ENCODE measurements at places on chromosomes 4 and X.

DNA sequence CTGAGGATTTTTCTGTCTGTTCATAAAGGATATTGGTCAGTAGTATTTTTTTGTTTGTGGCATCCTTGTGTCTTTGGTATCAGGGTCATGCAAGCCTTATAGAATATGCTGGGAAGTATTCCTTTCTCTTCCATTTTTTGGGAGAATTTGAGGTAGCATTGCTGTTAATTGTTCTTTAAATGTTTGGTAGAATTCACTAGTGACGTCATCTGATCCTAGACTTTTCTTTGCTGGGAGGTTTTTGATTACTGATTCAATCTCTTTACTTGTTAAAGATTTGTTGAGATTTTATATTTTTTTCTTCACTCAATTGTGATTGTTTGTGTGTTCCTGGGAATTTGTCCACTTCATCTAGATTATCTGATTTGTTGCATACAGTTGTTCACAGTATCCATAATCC is 234.4 kb upstream of the ATP6AP2 start:
- no peak for DNase-seq

DNA sequence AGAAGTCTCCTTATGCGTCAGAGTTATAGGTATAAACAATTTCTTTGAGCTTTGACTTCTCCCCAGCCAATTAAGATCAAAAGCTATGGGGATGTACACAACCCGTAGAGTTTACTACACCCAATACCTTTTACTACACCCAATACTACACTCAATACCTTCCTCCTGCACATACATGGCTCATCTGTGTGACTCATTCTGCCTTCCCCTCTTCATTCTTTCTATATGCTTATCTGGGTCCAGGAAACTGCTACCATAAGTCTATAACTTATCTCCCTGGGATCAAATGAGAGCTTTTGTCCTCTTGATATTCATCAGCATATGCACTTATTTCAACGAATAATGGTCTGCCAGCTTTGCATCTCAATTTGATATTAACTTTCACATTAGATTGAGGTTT is 28.2 kb downstream of the ANKRD50 start:
- DNase-seq: no peak

DNA sequence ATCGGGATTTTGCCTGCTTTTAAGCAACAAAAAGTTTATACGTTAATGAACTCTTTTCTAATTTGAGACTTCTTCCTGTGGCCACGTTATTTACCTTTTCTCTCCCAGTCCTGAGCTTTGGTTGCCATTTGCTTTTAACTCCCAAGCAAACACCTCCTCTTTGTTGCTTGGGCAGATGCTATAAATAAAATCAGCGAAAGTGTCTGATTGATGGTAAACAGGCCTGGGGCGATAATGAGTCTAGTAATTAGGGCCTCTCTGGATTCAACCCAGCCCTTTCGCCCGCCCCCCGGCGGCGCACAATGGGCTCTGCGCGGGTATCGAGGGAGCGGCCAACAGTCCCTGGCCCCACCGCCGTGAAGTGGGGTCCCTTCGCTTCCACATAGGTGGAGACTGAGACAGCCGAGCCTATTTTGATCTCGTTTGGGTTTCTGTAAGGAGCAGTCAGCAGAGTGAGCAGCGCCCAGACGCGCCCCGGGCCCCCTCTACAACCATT is 790 bp downstream of the CLGN start:
- peak; percentile 73 for DNase-seq

DNA sequence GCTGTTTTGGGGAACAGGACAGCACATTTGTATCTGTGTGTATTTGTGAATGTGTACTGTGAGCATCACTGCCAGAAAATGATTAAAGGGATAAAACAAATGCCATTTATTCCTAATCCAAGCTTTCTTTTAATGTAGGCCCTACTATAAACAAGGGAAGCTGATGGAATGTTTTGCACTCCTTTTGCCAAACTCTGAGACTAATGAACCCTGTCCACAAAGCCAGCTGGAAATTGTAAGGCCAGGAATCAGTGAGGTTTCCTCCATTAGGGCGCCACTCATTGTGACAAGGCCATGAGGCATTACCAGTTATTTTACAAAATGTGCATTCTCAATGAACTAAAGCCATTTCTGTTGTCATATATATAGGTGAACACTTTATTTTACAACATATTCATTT is 163.0 kb upstream of the NAP1L5 start:
- DNase-seq: no peak

- no peak for DNase-seq
Observed at GRCh38 chr4:8540586-8540985, 39.6 kb upstream of the GPR78 start.

GRCh38 chr4:158782551-158783360 is 13.9 kb downstream of the FNIP2 start:
- DNase-seq: no peak

GRCh38 chr4:99642725-99643489 is 14.7 kb downstream of the C4orf54 start:
- DNase-seq: no peak

DNA sequence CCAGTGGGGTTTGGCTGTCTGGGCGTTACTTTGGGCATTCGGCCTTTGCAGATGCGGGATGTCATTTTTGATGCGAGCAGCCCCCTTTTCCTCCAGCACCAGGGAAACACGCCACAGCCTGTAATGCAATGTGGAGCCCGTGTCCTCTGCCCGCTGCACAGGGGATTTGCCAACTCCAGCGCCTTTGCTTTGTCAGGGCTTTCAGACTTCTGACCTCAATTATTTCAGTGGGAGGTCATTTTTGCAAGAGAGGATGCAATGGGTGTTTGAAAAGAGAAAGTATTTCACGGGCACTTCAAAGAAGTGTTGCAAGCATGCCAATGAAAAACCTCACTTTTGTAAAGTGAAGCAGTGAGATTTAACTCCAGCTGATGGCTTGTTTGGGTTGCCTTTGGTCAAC is 11.5 kb downstream of the CLCN4 start:
- no peak for DNase-seq

GRCh38 chr4:186823989-186824388 is 100.3 kb upstream of the FAT1 start:
- no peak for DNase-seq

DNA sequence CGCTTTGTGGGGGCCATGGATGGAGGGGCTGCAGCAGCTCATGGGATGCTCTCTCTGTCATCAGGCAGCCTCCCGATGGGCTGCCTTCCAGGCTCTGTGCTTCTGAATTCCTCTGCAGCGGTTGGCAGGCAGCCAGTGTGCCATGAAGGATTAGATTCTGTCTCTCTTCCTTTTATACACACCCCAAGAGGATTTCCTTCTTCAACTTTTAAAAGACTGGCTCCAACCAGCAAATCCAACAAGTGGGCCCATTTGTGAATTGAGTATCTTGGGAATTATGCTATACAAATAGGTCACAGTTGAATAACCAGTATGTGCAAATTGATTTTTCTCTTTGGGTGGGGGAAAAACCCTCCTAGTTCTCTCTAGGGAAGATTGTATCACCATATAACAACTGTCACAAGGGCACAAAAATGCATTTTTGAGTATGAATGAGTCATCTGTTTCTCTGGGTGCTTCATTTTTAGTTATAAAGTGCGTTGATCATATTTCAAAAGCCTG is 96.8 kb upstream of the FAT1 start:
- DNase-seq: no peak

GRCh38 chr4:45663003-45663402 is 460.9 kb downstream of the GABRG1 start:
- no peak for DNase-seq

DNA sequence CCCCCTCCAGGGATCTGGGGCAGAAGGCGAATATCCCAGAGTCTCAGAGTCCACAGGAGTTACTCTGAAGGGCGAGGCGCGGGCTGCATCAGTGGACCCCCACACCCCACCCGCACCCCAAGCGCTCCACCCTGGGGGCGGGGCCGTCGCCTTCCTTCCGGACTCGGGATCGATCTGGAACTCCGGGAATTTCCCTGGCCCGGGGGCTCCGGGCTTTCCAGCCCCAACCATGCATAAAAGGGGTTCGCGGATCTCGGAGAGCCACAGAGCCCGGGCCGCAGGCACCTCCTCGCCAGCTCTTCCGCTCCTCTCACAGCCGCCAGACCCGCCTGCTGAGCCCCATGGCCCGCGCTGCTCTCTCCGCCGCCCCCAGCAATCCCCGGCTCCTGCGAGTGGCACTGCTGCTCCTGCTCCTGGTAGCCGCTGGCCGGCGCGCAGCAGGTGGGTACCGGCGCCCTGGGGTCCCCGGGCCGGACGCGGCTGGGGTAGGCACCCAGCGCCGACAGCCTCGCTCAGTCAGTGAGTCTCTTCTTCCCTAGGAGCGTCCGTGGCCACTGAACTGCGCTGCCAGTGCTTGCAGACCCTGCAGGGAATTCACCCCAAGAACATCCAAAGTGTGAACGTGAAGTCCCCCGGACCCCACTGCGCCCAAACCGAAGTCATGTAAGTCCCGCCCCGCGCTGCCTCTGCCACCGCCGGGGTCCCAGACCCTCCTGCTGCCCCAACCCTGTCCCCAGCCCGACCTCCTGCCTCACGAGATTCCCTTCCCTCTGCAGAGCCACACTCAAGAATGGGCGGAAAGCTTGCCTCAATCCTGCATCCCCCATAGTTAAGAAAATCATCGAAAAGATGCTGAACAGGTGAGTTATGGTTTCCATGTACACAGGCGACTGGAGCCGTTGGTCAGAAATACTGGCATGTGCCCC is at the start of gene CXCL1:
Gene CXCL1, plus strand, starts transcription at position 264 of the 926 bp plus-strand sequence. Its CDS starts 78 bp downstream, at position 342.
- DNase-seq: no peak

- no peak for DNase-seq
Observed at GRCh38 chr4:101475246-101475645, 127.9 kb upstream of the PPP3CA start.

- no peak for DNase-seq
Observed at GRCh38 chr4:54558889-54559677, 98.7 kb upstream of the KIT start.

- DNase-seq: no peak
Observed at GRCh38 chrX:137424679-137425078, 141.2 kb upstream of the ZIC3 start.

DNA sequence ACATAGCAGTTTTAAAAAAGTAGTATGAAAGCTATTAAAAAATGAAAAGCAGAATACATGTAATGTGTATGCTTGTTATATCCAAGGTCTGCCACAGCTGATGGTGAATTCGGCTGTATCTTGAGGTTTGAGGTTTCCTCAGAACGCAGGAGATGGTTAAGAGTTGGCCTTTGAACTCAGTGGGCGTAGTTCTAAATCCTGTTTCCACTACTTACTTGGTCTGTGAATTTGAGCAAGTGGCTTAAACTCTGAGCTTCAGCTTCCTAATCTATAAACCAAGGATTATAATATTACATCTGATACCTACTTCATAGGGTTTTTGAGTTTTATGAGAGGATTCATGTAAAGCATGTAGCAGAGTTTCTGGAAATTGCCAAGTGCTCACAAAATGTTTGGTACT is 125.2 kb downstream of the STIM2 start:
- no peak for DNase-seq

DNA sequence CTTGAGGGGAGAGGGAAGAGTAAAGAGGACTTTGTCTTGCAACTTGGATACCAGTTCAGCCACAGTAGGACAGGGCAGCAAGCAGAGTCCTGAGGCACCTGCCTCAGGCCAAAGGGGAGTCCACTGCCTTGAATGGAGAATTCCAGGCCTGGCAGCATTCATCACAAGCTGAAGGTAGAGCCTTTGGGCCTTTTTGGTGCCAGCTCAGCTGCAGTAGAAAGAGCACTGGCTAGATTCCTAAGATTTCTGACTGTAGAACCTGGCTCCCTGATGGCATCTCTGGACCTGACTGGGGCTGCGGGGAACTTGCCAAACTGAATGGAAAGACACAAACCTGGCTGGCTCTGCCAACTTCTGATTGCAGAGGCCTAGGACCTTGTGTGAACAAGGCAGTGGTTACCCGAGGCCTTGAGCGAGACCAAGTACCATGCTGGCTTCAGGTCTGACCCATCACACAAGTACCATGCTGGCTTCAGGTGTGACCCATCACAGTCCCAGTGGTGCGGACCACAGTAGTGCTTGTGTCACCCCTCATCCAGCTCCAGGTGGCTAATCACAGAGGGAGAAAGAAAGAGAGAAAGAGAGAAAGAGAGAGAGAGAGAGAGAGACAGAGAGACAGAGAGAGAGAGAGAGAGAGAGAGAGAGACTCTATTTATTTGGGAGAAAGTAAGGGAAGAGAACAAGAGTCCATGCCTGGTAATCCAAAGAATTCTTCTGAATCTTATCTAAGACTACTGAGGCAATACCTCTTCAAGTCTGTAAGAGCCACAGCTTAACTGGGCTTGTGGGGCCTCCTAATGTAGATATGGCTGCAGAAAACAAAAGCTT is 137.6 kb upstream of the SPIN4 start:
- no peak for DNase-seq

DNA sequence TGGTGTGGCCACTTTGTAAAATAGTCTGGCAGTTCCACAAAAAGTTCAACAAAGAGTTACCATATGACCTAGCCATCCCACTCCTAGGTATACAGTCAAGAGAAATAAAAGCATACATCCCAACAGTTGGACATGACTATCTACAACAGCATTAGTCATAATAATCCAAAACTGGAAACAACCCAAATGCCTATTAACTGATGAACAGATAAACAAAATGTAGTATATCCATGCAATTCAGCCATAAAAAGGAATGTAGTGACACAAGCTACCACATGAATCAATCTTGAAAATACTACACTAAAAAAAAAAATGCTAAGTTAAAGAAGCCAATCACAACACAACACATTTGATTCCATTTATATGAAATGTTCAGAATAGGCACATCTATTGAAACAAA is 16.1 kb downstream of the MED14 start:
- DNase-seq: no peak

DNA sequence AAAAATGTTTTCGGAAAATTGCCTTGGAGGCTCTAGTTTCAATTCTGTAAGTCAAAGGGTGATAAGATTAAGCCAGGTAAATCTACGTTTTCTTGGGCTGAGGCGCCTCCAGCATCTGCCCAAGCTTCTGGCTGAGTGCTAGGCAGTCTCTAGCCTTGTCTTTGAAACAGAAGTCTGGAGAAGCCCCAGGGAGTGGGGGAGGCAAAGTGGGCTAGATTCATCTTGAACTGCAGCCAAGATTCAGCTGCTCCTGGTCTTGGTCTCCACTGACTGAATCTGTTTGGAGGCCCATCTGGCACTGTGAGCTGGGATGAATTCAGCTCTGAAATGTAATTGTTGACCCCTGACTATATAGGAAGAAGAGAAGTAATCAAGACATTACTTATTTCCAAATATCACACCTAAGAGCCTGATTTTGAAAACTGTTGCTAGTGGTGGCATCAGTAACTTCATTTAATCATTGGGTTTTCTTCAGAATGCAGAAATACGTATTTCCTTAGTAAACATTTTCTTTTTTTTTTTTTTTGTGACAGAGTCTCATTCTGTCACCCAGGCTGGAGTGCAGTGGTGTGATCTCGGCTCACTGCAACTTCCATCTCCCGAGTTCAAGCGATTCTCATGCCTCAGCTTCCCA is 187.3 kb upstream of the LEF1 start:
- no peak for DNase-seq

DNA sequence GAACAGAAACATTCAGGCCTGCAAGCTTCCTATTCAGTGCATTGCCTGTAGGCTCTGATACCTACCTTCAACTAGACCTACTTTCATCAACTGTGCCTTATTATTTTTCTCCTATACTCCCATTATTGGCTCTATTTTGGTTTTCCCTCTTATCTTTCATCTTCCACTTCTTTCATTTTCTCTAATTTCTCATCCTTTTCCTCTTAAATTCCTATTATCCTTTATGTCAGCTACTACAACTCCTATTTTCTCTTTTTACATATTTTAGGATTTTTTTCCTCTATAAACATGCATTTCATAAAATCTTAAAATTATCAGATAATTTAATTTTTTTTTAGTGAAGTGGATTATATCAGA is 61.6 kb upstream of the PRDM8 start:
- no peak for DNase-seq

- no peak for DNase-seq
Observed at GRCh38 chrX:39777623-39778025, 320.1 kb downstream of the BCOR start.

GRCh38 chr4:112840061-112840460 is 203.1 kb downstream of the LARP7 start:
- no peak for DNase-seq

Data from NCI-H1930 (cell line).